ENCODE measurements at places on chromosomes 4 and X.

DNA sequence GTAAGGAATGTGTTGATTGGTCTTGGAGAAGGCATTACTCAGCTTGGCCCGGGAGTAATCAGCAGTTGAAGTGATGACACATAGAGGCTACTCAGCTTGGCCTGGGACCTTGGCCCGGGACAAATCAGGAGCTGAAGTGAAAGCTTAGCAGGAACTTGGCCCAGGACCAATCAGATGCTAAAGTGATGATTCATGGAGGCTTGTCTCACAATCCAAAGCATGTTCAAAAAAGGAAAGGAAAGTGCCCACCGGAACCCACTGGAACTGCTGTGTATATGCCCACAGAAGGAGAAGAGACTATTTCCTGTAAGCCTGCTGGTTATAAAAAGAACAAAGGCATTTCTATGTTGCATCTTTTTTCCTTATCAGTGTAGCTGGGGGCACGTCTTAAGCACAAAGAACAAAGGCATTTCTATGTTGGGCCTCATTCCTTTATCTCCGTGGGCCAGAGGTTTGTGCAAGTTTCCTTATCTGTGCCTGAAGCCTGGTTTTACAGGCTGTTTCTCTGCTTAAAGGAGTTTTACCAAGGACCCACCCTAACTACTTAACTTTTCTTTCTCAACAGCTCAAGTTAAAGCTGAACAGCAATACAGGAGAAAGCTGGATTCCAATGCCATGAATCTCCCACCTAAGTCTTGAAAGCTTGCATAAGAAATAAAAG lies 1176.7 kb downstream of the NLGN4X start:
- peak; percentile 61 for DNase-seq

DNA sequence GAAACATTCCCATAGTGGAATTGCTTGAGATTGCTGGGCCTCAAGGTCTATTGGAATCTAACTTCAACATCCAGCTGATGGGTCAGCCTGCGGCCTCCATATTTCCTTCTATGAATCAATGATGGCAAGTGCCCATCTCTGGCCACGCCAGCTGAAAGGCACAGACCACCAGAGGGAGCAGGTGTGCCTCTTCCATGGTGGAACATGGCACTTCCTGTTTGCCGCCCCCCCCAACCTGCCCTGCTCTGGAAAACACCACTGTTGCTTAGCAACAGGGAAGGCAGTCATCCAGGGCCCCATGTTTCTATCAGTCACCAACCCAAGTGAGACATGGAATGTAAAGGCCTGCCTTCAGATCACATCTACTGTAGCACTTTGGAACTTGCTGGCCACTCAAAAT lies 11.6 kb downstream of the PAGE4 start:
- DNase-seq = peak; percentile 21

DNA sequence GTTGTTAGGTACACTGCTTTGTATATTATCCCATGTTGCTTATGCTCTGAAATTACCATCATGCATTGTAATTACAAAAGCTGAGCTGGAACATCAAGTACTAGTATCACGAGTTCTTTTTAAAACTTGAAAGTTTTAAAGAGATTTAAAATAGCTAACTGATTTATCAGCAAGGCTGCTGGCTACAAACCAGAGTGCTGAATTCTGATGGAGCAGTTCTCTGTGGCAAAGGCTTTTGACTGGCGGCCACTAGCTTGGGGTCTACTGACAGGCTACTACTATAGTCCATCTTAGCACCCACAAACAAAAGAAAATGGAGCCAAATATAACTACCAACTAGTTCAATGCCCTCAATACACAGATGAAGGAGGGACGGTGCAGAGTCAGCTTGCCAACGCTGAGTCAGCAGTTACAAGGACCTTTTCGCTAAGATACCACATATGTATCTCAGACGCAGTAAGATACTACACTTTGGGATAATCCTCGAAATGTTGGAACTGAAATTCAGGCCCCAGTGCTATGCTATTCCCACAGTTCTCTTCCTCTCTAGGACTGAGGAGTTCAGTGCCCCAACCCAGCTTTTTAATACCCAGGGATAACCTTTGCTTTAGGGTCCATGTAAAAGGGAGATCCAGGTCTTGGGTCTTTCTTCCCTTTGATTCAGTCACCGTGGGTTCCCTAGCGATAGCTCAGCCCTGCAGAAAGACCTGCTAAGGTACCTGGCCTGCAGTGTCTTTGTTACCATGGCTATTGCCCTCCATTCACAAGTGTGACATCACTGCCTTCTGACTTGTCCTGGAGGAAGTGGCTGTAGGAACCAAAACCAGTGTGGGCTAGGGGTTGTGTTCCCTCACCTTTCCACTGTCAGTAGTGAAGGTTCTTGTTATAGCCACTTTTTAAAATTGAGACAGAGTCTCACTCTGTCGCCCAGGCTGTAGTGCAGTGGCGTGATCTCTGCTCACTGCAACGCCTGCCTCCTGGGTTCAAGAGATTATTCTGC lies 22.8 kb downstream of the MFAP3L start:
- DNase-seq = peak; percentile 6

GRCh38 chrX:6770936-6771335 lies 236.0 kb upstream of the VCX3A start:
- DNase-seq = no peak

GRCh38 chr4:100539706-100540105 lies 21.9 kb upstream of the EMCN start:
- DNase-seq = no peak

- no peak for DNase-seq
These were observed 178.8 kb downstream of the CAMK2D start for GRCh38 chr4:113582737-113583136.

GRCh38 chr4:173556398-173557131 lies 26.5 kb upstream of the HAND2 start:
- no peak for DNase-seq

GRCh38 chr4:17236686-17237085 lies 275.2 kb downstream of the QDPR start:
- DNase-seq = no peak

GRCh38 chr4:10023806-10024205 lies 2.5 kb upstream of the SLC2A9 start:
- DNase-seq = peak; percentile 79

GRCh38 chr4:74821541-74821940 lies 27.2 kb upstream of the BTC start:
- no peak for DNase-seq

DNA sequence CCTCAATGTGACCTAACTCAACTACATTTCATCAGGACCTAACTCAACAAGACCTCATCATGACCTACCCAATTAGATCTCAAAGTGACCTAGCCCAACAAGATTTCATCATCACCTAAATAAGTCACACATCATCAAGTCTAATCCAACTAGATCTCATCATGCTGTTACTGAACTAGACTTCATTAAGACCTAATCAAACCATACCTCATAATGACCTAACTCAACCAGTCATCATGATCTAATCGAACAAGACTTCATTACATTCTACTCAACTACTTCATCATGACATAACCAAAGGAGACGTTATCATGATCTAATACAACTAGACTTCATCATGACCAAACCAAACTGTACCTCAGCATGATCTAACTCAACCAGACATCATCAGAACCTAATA lies 82.8 kb downstream of the DHRSX start:
- DNase-seq = no peak

GRCh38 chr4:25330335-25330734 lies 17.8 kb downstream of the ZCCHC4 start:
- no peak for DNase-seq

Measured in suppressor macrophage treated with lipopolysaccharide for 4 hours (primary cell).